Endothelial cell (in vitro differentiated cells): ENCODE measurements at places on chromosomes 16 and 17.

DNA sequence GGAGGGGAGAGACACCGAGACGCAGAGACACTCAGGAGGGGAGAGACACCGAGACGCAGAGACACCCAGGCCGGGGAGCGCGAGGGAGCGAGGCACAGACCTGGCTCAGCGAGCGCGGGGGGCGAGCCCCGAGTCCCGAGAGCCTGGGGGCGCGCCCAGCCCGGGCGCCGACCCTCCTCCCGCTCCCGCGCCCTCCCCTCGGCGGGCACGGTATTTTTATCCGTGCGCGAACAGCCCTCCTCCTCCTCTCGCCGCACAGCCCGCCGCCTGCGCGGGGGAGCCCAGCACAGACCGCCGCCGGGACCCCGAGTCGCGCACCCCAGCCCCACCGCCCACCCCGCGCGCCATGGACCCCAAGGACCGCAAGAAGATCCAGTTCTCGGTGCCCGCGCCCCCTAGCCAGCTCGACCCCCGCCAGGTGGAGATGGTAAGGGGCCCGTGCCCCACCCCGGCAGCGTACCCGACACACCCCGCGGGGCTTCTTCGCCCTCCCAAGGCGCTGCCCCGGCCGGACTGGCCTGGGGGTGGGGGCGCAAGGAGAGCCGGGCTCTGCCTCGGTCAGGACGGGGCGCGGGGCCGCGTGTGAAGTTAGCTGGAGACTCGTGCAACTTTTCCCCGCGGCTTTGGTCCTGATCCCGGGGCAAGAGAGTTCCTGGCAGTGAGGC is 427 bp downstream of the PPP1R1B start:
- DNase-seq = no peak

- no peak for DNase-seq
Observed at GRCh38 chr16:70421473-70422311, 17.2 kb downstream of the ST3GAL2 start.

GRCh38 chr17:49439305-49439672 is 24.6 kb upstream of the PHB1 start:
- DNase-seq = no peak

- DNase-seq = no peak
Observed at GRCh38 chr16:66904428-66904845, 14.2 kb downstream of the CDH16 start.

DNA sequence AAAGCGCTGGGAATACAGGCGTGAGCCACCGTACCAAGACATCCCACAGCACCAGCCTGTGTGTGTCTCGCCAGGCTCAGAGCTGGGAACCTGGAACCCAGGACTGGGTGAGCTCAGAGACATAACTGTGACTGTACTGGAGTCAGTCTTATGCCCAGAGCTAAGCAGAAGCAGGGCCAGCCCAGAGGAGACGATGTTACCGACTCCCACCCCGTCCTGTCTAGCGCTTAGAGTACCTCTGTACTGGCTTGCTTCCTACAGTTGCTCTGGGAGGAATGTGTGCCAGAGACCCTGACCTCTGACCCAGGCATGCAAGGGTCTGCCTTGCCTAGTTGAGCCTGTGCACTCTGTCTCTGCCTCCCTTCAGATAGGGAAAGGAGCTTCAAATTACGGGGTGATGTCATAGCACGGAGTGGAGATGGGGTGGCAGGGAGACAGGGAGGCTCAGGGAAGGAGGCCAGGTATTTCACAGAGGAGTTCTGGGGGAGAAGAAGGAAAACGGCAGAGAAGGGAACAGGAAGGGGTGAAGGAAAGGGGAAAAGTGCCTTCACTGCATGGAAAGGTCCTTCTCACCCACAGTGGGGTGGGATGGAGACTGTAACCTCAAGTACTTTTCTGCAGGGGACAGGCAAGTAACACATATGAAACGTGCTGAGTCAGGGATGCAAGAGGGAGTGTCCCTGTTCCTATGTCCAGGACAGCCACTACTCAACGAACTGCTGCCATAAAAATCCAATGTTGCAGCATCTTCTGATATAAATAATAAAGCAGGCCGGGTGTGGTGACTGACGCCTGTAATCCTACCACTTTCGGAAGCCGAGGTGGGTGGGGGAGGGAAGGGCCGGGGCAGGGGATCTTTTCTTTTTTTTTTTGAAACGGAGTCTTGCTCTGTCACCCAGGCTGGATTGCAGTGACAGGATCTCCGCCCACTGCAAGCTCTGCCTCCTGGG is 5.8 kb upstream of the ARMC5 start:
- no peak for DNase-seq

GRCh38 chr16:51003850-51004566 is 147.1 kb downstream of the SALL1 start:
- no peak for DNase-seq

GRCh38 chr17:78172249-78173051 is 4.1 kb downstream of the SYNGR2 start:
- no peak for DNase-seq

DNA sequence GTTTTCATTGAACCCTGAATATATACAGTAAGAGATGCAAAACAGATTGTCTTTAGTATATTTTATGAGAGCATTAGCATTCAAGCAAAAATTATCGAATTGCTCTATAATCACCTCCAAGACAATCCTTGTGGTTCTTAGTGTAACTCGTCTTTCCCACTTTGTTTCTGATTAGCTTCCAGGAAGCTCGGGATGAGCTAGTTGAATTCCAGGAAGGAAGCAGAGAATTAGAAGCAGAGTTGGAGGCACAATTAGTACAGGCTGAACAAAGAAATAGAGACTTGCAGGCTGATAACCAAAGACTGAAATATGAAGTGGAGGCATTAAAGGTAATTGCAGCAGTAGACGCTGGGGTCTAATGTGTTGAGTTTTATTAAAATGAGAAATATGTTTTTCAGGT is 9.9 kb downstream of the NDEL1 start:
- no peak for DNase-seq

GRCh38 chr17:4678448-4679026 is 25.4 kb downstream of the PELP1 start:
- DNase-seq = no peak

DNA sequence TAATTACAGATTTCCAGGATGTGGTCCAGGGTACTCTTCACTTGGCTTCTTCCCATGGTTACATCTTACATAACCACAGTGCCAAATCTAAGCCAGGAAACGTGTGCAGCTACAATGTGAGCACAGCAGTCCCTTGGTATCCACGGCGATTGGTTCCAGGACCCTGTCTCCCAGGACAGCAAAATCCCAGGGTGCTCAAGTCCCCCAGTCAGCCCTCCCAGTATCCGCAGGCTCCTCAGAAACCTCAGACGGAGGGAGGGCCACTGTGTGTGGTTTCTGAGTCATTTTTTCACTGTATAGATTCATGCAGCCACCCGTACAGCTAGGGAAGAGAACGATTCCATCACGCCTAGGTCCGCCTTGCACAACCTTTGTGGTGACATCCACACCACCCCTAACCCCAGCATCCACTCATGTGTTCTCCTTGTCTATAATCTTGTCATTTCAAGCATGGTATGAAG is 11.1 kb upstream of the ATP2C2 start:
- DNase-seq = no peak

DNA sequence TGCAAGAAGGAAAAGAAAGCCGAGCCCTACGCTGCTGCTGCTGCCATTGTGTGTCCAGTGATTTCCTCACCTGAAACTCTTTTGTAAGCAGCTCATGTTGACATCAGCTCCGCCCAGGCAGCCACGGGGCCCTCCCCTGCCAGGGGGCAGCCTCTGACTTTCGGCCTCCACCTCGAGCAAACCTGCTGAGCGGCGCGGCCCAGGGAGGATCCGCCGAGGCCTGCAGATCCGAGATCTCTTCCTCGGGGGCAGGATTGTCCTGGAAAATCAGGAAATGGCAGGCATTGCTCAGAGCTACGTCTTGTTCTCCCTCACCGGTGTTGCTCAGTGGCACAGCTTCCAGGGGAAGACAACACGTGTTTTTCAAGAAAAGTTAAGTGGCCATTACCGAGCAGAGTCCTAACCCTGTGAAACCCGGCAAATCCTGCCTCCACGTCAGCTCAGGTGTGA is 35.6 kb upstream of the ZNF750 start:
- peak; percentile 56 for DNase-seq

DNA sequence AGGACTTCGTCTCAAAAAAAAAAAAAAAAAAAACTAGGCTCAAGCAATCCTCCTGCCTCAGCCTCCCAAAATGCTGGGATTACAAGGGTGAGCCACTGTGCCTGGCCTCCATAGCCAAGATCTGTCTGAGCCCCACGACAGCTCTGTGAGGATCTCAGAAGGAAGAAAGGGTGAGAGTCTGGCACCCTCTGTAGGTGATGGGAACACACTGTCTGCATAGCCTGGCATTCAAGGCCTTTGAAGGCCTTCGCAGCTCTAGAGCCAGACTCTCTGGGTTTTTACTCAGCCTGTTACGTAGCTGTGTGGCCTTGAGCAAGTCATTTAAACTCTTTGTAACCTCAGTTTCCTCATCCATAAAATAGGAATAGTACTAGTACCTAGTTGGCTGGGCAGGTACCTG is 6.3 kb upstream of the XPO6 start:
- peak; percentile 9 for DNase-seq

DNA sequence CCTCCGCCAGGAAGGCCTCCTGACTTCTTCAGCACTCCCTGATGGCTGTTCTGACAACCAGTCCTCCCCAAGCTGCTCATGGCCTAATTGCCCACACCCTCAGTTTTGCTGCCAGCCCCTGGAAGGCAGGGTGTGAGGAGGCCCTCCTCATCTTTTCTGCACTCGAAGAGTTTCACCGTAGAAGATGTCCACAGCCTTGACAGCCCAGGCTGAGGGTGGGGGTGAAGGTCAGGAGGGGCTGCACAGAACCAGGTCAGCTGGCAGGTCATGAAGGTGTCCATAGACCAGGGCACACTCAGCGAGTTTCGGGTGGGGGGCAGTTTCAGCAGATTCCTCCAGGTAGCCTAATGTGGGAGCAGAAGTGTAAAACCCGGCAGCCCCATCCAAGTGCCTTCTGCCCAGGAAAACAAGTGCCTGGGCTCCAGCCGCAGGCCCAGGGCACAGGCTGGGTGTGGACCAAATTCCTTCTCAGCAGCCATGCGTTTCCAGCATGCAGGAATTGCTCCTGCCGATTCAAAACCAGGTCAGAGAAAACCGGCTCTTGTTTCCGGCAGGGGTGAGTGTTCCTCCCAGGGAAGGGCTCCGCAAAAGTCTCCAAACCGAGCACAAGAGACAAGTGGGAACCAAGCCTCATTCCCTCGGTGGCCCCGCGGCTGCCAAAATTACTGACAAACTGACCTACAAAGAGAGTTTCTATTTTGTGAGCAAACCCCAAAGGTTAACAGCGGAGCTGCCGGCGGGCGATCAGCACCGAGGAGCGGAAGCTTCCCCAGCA is 228.8 kb downstream of the C16orf78 start:
- DNase-seq = no peak

DNA sequence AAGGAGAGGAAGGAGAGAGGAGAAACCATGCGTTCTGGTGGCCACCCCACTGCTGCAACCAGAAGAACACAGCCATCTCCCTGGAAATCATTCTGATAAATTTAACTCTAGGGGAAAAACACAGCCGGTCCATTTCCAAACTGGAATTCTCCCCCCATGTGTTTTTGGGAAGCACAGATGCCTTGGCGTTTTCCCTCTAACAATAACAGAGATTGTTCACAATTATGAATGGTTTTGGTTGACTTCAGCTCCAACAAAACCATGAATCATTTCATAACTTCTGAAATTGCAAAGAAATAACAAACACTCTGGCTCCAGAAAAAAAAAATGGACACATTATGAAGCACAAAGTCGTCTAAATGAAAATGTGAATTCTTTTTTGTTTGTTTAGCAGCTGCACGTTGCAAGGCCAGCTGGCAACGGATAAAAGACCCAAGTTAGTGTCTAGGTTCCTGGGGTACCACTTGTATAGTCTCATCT is 46.2 kb downstream of the GNAO1 start:
- DNase-seq = no peak

GRCh38 chr17:37702598-37702997 is 42.3 kb downstream of the HNF1B start:
- DNase-seq = no peak

DNA sequence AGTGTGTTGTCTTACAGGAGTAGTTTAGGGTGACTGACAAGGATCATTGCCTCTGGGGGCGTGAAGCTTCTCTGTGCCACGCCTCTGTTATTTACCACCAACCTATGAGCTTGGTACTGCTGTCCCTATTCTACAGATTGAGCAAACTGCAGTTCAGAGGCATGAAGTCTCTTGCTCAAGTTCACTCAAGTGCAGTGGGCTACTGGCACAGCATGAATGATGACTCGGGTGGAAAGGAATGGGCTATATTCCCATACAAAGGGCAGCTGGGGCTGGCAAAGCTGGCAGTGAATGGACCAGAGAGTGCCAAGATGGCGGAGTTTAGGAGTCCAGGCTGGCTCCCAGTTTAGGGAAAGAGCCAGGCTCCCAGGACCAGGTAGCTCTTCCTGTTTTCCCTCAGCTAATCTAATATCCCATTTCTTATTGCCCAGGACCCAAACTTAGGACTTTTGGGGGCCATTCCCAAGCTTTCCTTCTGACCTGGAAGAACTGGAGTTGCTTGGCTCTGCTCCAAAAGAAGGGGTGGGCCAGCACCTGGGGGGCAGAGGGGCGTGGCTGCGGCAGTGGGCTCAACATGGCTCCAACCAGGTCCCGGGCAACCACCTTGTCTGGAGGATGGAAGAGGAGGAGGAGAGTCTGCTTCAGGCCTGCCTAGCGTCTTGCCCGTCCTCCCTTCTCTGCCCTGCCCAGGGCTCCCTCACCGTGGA is 12.9 kb downstream of the PLK1 start:
- DNase-seq = no peak

DNA sequence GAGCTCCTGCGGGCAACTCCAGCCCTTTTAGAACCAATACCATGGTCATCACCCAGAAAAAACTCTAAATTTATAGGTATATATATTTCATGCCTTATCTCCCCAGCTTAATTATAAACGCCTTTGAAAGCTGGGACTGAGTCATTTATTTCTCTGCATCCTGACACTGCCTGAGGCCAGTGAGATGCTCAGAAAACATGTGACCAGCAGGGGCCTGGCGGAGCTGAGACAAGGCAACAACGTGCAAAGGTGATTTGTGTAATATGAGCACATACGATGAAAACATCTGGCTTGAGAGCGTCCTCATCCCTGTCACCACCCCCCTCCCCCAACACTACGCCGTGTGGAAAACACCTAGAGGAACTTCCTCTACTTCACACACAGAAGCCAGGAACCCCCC is 22.7 kb downstream of the NXN start:
- no peak for DNase-seq

- no peak for DNase-seq
Observed at GRCh38 chr16:9151074-9151473, 59.6 kb downstream of the HAPSTR1 start.

DNA sequence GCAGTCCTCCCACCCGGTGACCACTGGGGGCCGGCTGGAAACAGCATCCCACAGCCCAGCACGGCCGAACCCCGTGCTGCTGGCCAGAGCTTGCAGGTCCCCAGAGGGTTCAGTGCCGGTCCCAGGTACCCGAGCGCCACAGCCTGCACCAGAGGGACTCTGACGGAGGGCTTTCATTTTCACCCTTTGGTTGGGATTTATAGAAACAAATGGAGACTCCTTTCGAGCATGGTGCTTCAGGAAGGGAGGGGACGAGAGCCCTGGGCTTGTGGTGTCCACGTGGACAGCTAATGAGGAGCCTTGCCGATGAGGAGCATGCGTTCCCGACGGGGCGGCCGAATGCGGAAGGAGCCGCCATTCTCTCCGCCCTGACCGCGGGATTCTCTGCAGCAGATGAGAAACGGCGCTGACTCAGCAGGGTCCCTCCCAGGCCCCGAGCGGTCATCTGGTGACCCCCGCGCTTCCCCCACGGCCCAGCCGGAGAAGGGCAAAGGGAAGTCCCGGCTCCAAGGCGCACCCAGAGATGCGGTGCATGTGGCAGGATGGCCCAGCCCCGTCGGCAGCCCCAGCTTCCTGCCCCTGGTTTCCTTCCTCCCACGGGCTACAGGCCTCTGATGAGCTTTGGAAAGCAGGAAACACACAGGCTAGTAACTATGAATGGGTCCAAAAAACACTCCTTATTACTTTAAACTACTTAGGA is 9.8 kb downstream of the SLC38A10 start:
- peak; percentile 71 for DNase-seq
